HS-27A (cell line): ENCODE measurements at places on chromosomes 13 and 19.
A peak's percentile ranks its signal among the peaks of the same experiment; 100 is the strongest.

DNA sequence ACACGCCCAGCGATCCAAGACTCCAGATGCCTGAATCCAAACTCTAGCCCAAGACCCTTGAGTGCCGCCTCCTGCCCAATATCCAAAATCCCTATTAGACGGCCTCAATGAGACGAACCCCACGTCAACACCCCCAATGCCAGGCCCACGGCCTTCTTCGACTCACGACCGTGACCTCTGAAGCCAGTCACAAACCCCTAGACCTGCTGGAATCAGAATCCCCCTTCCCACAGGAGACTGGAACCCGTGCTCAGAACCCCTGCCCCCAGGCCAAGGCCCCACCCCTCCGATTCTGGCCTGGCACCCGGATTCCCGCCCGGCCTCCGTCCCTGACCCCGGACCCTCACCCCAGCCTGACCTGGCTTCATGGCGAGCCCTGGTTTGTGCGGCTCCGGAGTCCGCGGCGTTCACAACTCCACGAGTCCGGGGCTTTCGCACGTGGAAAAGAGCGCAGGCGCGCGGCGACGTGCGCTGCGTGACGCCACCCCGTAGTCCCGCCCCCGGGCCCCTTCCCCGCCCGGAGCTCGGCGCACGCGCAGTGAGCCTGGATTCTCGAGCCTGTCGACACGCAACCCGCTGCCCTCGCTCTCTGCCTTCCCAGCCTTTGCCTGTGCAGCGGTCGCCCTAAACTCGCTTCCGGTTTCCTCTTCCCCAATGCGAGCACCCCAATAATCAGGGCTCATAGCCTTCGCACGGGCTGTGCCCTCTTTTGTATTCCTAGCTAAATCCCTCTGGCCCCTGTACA, at the start of gene FBL:
Gene FBL, minus strand, starts transcription at position 447 of the 745 bp plus-strand sequence. Its CDS starts 79 bp downstream, at position 368.
- peak; percentile 88 for DNase-seq

DNA sequence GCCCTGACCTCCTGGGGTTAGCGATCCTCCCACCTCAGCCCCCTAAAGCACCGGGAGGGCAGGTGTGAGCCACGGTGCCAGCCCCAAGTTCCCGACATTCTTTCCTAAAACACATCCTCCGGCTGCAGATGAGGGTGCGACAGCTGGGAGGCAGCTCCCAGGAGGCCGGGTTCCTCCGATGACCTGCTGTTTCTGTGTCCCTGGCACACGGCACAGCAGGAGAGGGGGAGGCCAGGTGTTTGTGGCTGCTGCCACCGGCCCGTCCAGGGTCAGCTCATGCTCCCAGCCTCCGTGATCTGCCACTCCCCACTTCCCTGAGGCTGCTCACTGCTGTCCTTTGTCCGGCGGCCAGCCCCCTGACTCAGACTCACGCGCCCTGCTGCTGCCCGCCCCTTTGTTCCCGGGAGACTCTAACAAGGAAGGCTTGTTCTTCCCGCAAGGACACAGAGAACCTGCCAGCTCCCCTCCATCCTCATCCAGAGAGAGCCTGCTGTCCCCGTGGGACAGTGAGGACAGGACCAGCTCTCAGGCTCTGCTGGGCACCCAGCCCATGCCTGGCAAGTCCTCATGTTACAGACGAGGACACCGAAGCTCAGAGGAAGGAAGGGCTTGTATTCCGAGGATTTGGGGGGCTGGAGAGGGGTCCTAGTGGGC, 10.6 kb upstream of the MADCAM1 start:
- no peak for DNase-seq

DNA sequence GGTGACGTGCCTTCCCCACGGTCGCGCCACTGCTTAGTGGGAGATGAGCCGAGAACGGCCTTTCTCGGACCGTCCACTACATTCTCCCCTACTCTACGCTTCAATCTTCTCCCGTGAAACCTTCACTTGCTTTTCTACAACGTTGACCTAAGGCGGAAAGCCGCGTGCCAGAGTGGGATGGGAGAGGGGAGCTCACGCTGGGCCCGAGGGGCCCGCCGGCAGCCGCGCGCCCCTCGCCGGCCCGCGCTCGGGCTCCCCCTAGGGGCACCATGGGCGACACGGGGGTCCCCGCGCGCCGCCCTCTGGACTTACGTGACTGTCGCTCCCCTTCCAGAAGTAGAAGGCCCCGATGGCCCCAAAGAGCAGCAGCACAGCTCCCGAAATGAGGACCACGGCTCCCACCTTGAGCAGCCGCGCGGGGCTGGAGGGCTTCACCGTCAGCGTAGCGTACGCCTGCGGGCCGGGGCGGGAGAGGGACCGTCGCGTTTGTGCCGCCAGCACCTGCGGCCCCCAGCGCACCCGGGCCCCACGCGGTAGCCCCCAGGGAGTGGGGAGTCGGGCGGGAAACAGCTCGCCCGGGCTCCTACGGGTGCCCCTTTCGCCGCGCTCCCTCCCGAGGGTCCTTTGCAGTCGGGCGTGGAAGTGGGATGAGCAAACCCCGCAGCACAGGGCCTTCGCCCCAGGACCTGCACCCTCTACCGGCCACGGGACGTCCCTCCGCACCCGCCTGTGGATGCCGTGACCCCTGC, 727 bp downstream of the CNMD start:
- no peak for DNase-seq

DNA sequence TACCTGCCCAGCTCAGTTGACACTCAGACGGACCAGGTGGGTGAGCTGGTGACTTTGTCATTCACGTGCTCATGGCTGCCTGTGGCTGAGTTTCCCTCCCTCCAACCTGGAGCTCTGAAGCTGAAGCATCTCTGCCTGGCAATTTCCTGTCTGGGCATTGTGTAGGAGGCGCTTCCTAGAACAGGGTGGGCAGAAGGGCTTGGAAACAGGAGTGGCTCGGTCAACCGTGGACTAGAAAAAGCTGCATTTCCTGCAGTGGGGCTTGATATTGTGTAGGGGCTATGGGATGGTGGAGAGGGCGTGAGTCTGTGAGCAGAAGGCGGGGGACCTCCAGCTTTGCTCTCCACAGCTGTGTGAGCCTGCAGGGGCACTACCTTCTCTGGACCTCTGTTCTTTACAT, 278.3 kb downstream of the TEX29 start:
- no peak for DNase-seq

GRCh38 chr13:113288880-113289279, 8.2 kb upstream of the LAMP1 start:
- no peak for DNase-seq

DNA sequence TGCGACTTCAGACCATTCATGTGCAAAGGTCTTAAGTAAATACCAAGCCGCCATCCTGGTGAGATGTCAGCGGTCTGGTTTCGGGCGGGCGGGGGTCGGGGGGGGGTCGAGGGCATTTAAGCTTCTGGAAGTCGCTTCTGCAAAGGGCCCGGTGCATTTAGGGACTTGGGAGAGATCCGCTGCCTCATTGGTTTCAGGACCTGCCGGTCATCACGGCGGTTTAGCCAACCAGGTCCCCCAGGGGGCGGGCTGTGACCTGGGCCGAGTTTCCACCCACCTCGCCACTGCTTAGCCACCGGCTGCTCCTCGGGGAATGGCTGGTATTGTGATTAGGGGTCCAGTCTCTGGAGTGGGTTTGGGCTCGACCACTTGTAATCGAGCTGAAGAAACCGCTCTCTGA, 7.8 kb downstream of the ANKLE1 start:
- DNase-seq: no peak

- DNase-seq: no peak
Measured at GRCh38 chr19:47419030-47419783, at the start of gene MEIS3. MEIS3 (minus strand) TSS chr19:47419527; CDS start chr19:47419081, 446 bp downstream.
